Hypothalamus (tissue), 51 donors: ENCODE measurements at places on chromosomes 3 and 15.
A peak's percentile ranks its signal among the peaks of the same experiment; 100 is the strongest.

GRCh38 chr3:11224870-11225229 is 47.3 kb upstream of the ATG7 start:
- DNase-seq = no peak

GRCh38 chr15:59523702-59524101 is 85.7 kb downstream of the FAM81A start:
- DNase-seq = no peak

DNA sequence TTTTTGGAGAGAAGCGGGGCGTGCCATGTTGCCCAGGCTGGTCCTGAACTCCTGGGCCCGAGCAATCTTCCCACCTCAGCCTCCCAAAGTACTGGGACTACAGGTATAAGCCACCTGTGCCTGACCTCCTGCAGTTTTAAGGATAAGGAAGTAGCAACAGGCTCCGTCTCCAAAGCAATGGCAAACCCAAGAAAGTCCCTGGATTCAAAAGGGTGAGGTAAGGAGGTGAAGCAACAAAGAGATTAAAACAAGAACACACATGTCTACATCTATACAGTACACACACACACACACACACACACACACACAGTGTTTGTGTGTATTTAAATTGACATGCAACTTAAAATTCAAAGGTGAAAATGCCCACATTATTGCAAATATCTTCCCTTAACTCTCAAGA is 58.9 kb downstream of the ABCC5 start:
- no peak for DNase-seq

GRCh38 chr15:80155001-80155377 is 2.2 kb downstream of the FAH start:
- DNase-seq = no peak

- no peak for DNase-seq
These were observed 46.2 kb upstream of the ADGRG7 start for GRCh38 chr3:100563228-100563627.

DNA sequence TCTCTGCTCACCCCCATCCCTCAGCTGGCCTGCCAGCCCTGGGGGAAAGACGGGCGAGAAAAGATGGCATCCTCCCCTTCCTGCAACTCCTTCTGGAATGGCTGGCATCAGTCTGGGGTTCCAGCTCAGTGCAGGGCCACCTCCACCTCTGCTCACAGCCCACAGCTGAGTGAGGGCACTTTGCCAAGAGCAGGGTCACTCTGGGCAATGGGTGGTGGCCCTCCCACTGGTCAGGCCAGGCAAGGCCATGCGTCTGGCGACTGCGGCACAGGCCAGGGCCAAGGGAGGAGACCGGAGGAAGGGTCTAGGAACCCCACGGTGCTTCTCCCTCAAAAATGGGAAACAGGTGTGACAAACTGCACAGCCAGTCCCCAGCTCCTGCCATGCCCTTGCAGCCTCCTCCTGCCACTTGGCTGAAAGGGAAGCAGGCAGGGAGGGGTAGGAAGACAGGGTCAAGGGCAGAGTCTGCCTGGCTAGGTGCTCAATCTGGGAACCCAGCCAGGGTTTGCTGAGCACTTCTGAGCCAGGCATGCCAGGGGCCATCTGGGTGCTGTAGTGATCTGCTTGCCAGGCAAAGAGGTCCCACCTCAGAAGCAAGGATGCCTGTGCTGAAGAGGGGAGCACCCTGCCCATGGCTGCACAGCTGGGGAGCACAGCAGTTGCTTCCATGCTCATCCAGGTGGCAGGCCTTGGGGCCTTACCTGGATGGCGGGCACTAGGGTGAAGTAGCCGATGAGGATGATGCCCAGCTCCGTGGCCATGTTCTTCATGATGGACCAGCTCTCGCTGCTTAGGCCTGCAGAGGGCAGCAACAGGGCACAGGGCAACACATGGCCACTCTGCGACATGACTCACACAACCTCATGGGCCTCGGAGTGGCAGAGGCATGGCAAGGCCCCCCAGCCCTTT is 41.2 kb downstream of the PTPN23 start:
- DNase-seq = no peak

- DNase-seq = no peak
These were observed 18.6 kb upstream of the C15orf40 start for GRCh38 chr15:83030021-83030420.

DNA sequence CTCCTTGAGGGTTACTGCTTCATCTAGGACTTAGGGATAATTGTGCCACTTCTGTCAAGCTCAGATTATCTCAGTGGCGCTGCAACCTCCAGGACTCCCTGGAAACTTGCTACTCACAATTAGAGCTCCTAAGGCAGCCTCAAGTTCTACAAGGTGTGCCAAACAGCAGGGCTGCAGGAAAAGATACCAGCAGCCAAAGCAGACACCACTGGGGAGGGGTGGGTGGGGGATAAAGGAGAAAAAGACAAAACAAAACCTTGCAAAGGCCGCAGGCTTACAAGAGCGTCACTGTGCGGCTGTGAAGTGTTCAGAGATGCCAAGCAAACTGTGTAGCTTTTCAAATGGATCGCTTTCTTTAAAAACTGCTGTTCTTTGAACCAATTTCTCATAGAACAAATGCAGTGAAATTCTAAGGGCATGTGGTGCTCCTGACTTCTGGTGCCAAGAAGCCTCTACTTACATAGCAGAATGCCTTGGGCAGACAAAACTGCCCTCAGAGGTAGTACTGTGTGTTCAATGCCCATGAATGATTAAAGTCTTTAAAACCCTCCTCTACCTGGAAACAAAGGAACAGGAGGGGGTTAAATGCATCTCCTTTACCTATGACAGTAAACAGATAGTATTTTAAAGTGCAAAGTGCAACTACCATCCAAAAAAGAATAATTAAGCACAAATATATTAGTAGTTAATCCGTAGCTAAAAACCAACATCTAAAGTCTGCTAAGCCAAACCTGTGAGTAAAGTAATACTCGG is 353.4 kb downstream of the FOXP1 start:
- DNase-seq = no peak

DNA sequence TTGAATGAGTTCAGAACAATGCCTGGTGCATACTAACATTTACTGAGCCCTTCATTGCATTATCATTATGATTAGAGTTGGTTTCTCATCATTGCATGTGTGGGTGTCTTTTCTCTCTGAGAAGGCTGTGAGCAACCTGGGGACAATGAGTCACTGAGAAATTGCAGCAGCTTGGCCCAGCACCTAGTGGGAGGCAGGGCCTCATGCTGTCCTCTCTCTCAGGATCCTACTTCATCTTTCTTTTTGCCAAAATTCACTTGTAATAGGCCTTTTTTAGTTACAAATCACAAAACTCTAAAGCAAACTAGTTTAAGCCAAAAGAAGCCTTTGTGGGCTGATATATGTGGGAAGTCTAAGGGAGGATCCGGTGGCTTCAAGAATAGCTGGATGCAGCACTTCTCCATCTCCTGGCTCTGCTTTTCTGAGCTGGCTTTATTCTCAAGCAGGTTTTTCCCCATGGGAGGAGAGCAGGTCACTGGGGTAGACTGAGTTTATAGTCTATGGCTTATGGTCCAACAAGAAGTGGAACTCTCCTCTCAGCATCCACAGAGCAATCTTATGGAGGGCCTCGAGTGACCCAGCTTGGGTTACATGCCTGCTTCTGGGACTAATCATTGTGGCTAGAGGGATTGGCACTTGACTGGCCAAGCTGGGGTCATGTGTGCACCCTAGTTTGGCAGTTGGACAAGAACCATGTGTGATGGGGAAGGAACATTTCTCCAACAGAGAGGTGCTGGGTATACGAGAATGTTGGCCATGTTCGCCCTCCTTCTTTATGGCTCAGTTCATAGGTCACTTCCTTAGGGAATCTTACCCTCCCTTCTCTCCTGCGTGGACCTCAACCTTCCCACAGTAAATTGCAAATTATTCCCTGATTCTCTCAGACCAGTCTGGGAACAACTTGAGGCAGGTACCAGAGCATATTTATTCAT is 8.7 kb upstream of the CAMK1 start:
- DNase-seq = no peak

DNA sequence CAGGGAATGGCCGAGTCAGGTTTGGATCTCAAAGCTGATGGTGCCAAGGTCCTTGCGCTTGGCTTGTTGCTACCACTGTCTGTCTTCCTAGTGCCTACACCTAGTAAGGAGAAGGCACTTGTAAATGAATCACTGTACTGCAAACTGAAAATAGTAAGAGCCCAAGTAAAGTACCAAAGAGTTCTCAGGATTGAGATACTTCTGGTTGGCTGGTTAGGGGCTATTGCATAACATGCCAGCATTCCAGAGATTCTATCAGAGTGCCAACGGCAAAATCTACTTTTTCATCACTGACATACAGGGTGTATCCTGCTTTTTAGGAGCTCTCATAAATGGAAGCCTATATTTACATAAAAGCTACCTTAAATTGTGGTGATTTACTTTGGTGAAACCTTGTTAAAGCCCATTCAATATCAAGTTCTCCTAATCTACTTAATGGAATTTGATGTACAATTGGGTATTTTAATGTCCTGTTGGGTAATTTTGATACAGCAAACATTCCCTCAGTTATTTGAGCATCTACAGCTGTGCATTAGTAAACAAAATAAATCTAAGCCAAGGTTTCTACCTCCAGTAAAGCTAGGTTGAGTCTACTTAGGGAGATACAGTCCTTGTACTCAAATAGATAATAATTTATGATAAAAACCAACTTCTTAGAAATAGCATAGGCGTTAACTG is 30.7 kb upstream of the CHD2 start:
- DNase-seq = no peak

- DNase-seq = no peak
These were observed 1.2 kb upstream of the ARHGEF26 start for GRCh38 chr3:154119951-154120350.

GRCh38 chr3:14238930-14239329 is 60.3 kb downstream of the LSM3 start:
- no peak for DNase-seq

DNA sequence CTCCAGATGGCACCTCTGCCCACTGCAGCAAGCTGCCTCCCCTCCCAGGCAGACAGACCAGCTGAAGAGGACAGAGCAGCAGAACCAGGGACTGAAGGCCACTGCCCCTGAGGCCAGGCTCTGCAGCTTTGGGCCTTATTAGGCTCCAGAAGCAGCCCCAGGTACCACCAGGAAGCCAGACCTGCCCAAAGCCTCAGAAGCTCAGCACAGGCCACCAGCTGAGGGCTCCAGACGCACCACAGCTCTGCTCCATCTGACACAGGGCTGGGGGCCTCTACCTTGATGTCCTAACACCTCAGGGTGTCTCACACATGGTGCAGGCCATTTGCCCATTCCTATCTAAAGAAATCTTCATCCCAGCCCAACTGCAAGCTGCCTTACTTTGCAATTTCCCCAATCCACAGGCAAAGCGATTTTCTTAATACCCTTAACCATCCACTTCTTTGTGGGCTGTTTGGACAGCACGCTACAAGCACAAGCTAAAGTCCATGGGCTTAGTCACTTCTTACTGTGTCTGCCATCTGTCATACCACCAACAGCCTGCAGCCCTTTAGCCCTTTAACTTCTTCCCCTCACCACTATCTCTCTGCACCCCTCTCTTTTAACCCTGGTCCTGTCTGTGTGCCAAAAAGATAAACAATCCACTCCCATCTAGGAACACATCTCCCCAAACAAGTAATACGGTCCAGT is 112.1 kb downstream of the IQSEC1 start:
- no peak for DNase-seq

DNA sequence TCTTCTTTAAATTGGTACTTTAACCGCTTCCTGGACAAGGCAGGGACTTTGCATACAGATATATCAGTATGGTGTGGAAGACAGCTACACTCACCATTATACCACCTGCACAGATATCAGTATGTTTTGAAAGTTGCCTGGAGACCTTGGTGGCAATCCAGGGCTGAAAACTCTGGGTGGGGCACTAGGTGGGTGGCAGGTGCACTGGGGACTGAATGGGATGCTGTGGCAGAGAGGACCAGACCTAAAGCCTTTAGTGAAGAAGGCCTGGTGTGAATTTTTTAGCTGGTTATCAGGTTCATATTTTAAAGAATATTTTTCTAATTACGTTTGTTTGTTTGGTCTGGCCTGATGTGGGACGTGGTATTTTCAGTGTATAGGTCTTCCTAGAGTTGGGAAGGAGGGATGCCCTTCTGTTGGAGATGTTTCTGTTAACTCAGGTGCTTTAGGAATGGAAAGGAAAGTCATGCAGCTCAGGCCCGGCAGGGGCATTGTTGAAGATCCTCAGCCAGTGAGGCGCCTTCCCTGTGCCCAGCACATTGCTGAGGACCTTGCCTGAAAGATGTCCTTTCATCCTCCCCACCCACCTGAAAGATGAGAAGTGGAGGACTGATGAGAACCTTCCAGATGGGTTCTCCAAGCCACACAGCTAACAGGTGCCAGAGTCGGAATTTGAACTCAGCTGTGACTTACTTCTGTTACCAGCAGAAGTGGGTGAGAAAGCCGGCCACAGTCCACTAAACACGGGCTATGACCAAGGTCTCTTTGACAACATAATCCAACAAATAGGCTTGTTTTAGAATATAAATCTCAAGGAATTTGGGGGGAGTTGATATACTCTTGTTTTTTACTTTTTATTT is 77.3 kb downstream of the APBA2 start:
- DNase-seq = no peak

DNA sequence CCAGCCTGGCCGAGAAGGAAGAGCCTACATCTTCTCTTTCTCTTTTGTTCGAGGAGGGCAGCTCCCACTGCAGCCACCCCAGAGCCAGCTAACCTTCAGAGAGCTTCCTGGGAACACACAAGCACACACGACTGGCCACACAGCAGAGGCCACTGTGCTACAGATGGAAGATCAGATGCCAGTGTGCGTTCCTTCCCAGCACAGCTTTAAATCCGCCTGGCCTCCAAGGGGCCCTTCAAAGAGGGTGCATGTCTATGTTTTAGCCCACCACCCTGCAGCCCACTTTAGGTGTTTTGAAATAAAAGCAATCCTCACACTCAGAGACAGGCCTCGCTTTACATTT is 12.4 kb downstream of the ALDH1A3 start:
- no peak for DNase-seq

DNA sequence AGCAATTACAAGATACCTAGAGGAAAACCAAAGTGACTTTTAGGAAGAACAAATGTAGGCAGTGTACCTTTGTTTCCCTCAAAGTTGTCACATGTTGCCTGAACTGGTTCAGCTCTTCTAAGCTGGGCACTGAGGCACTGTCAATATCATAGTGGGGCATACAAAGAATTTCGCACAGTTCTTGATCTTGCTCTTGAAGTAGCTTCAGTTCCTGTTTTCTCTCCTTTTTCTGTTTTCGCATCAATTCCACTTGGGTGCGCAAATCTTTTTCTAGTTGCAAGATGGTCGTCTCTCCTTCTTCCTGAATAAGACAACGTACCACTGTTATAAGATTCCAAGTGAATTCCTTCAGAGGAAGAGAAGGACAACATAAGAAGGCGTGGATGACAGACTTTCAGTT is 12.7 kb downstream of the PRC1 start:
- no peak for DNase-seq

GRCh38 chr3:1275495-1275894 is 182.7 kb downstream of the CNTN6 start:
- DNase-seq = no peak

DNA sequence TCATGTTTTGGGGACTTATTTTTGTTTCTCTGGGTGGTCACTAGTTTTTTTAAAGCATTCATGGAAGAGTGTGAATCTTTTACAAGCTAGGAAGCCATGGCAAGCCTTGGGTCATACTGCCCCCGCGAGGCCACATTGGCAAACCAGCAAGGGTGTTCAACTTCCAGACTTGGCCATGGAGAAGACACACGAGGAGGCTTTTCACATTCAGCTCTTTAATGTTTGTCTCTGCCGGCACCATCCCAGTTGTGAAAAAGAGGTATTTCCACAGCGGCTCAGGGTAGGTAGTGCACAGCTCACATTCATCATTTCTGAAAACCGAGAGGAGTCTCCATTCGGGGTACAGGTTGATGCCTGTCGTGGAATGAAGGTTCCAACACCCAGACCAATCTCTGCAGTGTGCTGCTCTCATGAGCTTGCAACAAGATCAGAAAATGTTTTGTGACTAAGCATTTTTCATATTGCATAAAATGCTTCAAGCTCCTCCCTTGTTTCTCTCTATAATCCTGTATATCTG is 7.7 kb downstream of the CCR5 start:
- DNase-seq = peak; percentile 72
